ENCODE measurements at places on chromosomes 7 and 10. TPM values are rescaled to one million over a fixed set of nuclear protein-coding genes. Genes with fewer than 3 reads are reported as not detected.

- no peak for ATAC-seq
Observed at GRCh38 chr7:44685723-44686122, 62.9 kb upstream of the ZMIZ2 start.

DNA sequence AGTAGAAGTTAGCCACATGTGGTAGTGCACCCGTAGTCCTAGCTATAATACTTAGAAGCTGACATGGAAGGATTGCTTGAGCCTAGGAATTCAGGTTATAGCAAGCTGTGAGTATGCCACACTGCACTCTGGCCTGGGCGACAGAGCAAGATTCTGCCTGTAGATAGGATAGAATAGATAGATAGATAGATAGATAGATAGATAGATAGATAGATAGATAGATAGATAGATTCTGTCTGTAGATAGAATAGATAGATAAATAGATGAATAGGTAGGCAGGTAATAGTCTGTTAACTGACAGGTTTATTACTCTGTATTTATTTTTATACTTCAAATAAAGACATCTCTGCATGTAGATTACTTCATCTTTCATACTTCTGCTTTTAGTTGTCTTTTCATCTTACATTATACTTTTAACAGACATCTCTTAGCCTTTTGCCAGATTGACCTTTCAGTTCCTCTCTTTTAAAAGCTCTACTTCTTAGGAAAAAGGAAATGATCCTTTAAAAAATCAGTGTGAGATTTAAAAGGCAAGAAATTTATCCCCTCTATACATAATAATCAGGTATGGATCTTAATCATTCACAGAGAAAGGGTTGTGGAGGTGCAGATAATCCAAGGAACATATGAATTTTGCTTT, 31.8 kb downstream of the CCAR1 start:
- ATAC-seq, result no peak

DNA sequence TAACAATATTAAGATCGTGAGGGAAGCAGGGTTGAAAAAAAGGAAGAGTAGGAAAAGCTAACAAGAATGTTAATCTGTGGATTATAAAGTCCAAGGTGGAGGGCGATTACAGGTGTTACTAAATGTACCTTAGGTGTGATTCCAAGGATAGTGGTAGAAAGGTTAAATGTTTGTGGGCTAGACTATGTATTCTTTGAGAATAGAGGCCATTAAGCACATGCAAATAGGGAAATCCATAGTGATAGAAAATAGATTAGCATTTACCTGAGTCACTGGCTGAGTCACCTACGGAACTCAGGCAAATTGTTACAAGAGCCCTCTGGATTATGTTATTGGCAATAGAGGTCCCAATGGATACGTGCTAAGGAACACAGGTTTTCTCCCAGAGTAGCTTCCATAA, 9.0 kb downstream of the MGAM2 start:
- ATAC-seq, result no peak

DNA sequence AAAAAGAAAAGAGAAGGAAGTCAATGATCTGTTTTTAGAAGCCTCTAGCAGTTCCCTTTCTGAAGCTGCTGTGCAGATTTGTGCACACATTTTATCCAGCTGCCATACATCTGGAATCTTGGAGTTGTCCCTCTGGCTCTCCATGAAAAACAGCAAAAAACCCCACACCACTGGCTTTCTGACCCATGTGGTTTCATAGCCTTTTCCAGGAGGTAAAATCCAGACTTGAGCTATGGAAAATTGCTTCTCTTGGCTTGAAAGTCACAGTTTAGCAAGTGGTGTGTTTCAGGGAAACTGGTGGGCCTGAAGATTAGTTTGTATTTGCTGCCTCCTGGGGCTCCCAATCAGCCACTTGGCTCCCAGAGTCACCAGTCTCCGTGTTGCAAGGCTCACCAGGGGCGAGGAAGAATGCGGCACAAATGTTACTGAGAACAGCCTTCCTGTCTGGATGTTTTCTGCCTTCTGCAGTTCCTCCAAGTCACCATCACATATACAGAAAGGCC, 50.1 kb upstream of the ADRB1 start:
- peak; percentile 16 for ATAC-seq

DNA sequence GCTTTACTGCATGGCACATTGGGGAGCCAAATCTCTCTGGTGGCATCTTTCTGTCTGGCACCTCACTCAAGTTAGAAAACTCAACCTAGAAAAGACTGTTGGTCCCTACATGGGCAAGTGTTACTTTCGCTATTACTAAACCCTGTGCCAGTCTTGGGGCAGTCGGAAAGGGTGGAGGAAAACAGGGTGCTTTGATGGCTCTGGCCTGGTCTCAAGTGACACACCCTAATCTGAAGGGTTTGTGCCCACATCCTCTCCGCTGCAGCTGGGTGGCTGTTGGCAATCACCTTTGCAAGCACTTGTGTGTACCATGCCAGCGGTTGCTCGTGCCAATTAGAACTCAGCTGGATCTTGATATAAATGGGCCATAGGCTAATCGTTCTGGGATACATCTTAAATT, 159.8 kb upstream of the ITGB1 start:
- ATAC-seq, result no peak

DNA sequence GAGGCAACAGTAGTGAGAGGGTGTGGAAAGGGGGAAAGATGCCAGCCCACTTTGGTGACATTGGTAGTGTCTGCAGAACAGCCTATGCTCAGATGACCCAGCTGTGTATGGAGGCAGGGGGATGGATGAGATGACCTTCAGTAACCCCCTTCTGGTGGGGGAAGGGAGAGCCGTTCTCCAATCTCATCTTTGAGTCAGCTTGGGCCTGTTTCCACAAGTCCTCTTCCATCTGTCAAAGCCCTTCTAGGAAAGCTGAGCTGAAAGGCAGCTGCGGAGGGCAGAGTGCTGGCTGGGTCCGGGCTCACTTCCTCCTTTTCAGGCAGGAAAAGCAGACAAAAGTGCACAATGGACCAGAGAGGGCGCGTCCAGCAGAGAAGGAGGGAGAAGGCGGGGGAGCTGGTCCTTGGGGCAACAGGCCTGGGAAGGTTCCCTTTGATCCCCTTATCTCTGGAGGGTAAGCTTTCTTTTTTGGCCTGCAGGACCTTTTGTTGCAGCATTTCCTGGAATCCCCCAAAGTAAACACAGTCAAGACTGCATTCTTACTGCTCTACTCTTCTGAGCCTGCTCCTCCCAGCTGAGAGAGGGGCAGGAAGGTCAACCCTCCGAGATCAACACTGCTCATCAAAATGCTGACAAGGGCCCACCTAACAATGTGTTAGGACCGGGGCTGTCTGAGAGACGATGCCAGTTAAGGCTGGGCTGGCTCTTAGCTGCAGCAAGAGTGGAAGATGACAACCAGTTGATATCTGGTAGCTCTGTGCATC, 1.2 kb upstream of the LRMDA start:
- ATAC-seq, result peak; percentile 33

- no peak for ATAC-seq
Observed at GRCh38 chr10:49183596-49184542, 4.3 kb downstream of the TMEM273 start.

- ATAC-seq, result no peak
Observed at GRCh38 chr10:106863549-106863948, 301.0 kb downstream of the SORCS1 start.

DNA sequence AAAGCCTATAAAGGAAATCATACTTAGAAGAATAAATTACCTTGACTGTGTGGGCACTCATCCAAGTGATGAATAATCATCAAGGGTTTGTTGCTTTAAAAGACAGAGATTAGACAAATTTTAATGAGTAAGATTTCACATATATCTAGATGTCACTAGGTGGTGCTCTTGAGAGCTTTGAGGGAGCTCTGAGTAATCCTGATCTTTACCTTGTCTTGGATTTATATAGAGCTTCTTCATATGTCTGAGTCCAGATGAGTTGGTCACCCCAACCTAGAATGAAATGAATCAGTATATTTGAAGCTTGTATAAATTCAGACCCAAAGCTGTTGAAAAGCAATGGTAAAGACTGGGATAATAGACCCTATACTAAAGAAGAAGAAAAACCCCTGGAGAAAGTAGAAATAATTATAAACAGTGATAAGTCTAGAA, 3.7 kb downstream of the AGR2 start:
- ATAC-seq, result no peak

DNA sequence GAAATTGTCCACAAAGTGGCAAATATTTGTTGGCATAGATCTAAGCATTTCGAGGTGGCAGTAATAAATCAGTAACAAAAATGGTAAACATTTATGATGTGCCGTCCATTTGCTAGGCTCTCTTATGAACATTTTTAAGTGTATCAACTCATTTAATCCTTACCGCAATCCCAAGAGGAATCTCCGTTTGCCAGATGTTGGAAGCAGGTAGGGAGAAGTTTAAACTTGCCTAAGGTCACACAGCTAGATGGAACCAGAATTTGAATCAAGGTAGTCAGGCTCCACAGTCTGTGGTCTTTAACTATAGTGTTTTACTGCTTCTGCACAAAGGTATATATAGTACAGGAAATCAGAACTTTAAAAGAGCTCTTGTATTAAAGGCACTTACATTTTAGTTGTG, 2.6 kb downstream of the MKLN1 start:
- no peak for ATAC-seq

DNA sequence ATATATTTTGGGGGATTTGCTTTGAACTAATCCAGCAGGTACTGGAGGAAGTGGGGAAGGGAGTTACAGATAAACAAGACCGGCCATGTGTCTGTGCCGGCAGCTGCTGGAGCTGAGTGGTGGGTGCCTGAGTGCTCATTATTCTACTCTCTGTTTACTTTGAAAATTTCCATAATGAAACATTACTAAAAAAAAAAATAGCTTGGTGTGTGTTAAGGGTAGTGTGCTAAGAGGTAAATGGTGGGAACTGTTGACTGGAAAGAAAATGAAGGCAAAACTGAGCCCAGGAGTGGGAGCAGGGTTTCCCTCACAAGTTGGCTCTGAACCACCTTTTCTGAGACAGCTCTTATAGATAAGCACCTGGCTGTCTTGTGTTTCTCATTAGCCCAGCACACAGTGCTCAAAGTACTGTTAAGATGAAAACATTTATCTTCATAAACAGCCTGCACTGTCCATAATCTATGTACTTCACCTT, 50.6 kb downstream of the PARD3 start:
- ATAC-seq, result no peak

DNA sequence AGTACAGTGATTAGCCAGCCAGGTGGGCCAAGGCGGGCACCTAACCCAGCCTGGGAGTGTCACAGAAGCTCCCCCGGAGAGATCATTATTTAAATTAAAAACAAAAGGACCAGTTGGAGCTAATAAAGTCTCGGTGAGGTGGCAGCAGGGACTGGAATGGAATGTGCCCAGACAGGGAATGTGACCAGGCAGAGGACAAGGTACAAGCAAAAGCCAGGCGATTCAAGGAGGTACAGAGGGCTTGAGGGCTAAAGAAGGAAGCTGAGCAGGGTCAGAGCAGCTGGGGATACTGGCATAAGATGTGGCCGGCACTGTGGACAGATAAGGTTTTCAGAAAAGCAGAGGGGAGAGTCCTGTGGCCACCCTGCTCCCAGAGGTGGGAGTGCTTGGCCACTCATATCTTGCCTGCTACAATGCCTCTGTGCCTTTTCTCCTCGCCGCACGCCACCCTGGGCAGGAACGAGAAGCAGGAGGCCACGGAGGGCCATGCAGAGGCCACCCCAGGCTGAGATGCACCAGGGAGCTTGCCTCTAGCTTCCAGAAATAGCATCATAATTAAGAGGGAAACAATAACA, 13.2 kb downstream of the TMEM273 start:
- no peak for ATAC-seq

DNA sequence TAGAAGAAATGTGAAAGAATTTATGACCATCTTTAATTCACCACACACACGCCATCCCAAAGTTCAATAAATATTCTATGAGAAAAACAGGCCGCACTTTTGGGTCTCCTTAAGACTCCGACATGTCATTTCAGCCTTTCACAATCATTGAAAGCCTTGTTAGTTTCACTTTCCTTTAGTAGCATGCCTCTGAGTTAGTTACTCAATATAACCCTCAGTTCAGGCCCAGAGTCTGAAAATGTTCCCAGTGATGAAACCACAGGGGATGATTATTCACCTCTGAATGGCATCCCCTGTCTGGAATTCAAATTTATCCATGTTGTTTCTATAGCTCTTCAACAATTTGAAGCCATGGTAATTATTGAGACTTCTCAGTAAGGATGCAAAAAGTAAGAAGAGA, 278.1 kb upstream of the NRP1 start:
- ATAC-seq, result peak; percentile 89

- ATAC-seq, result no peak
Observed at GRCh38 chr10:124614003-124614659, 130.0 kb downstream of the FAM53B start.

DNA sequence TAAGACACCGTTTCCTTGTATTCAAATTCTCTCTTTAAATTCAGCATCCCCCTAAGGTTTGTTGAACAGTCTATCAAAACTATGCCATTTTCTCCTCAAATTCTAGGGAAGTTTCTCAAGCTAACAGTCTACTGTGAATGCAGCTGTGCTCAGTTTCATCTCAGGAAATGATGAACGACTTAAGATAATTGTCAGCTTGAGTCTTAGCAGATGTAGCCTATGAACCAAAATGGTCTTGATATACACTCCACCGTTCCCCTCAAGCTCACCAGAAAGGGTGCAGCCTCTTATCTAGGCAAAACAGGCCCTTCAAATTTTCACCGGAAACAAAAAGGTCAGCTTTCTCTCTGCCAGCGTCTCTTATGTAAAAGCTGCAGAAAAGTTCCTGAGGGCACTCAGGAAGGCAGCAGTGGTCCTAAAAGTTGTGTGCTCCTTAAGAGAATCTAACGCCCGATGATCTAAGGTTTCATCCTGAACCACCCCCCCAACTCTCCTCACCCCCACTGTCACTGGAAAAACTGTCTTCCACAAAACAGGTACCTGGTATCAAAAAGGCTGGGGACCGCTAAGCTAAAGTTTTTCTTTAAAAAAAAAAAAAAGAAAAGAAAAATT, 2.1 kb downstream of the DNAJC9 start:
- no peak for ATAC-seq

DNA sequence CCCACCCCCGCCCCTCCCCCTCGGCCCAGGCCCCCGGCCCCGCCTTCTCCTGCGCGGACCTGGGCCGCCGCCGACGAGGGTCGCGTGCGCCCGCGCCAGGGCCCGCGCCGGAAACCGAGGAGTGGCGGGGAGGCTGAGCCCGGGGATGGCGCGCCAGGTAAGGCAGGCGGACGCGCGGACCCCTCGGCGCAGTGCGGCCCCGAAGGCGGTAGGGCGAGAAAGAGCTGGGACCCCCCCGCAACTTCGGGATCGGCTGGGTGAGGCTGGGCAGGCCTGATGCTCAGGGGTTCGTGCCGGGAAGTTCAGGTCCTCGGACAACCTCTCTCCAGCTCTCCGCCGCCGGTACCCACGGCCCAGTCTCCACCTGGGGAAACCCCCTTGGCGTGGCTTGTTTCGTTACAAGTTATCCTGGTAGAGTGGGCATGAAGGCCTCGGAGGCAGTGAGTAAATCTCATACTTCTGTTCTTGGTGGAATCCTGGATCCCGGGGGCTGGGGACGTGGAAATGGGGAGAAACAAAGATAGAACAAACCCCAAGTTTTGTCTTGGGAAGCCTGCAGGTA, 58.4 kb downstream of the ZNF467 start:
- peak; percentile 40 for ATAC-seq

- ATAC-seq, result no peak
Observed at GRCh38 chr10:116752563-116752962, 10.2 kb upstream of the HSPA12A start.

RET gene
- total RNA-seq, result 3.9 TPM

SHLD2 gene
- total RNA-seq, result 25.6 TPM

DMBT1 gene
- total RNA-seq, result 0.08 TPM

CPEB3 gene
- total RNA-seq, result 4.7 TPM

DYNC1I1 gene
- total RNA-seq, result 22.9 TPM

MUC3A gene
- not detected for total RNA-seq

ETV1 gene
- total RNA-seq, result 10.3 TPM

ANXA8 gene
- 0.47 TPM for total RNA-seq

Measured in gastroesophageal sphincter (tissue), 4 donors.